ENCODE measurements at places on chromosomes 11 and 22.
A peak's percentile ranks its signal among the peaks of the same experiment; 100 is the strongest.

DNA sequence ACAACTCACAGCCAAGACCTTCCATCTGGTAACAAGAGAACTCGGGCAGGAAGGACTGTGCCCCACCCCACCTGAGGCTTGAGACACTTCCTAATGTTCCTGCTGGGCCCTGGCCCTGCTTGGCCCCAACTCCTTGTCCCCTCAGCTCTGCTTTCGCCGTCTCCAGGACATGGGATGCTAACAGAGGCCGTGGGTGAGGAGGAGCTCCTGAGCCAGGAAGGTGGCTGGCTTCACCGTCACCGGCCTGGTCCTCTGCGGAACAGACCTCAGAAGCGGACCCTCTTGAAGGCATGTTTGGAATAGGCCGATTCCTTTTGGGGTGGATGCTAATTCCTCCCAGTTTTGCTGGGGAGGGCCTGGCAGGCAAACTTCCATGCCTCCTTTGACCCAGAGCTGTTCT is 154.3 kb downstream of the CACNA1I start:
- DNase-seq: no peak

- no peak for DNase-seq
These were observed 412.9 kb downstream of the TBC1D22A start for GRCh38 chr22:47175151-47176025.

DNA sequence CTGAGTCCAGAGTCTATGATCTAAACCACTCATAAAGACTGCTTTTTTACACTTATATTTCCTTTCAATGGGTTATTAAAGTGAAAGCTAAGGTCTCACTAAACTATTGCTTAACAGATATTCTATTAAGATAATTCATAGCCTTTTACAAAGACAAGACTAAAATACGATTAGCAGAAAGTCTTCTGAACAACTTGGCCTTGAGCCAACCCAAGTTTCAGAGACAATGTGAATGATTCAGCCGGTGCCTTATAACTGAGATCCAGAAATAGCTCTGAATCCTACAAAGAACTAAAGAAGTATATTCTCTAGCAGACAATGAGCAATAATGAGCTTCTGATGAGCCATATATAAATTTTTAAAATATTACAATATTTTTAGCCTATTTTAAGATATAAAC is 41.5 kb upstream of the CARD18 start:
- peak; percentile 60 for DNase-seq

- no peak for DNase-seq
These were observed 121.0 kb downstream of the MPPED2 start for GRCh38 chr11:30465192-30465591.

DNA sequence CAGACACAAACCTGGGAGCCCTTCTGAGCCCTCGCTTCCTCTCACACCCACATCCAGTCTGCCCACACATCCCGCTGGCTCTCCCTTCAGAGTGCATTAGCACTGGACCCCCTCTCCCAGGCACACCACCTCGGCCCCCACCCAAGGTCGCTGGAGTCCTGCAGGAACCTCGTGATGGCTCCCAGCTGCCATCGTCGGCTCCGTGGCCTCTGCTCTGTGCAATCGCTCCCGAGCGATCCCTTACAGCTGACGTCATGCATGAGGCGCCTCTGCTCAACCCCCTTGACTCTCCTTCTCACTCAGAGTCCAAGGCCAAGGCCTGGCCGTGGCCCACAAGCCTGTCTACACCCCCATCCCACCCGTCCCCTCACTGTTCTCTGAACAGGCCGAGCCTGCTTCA is 183.9 kb downstream of the EFCAB6 start:
- DNase-seq: no peak

GRCh38 chr11:62432695-62433094 is 13.9 kb downstream of the SCGB1A1 start:
- DNase-seq: no peak

GRCh38 chr22:40533712-40534378 is 102.7 kb downstream of the MRTFA start:
- no peak for DNase-seq

DNA sequence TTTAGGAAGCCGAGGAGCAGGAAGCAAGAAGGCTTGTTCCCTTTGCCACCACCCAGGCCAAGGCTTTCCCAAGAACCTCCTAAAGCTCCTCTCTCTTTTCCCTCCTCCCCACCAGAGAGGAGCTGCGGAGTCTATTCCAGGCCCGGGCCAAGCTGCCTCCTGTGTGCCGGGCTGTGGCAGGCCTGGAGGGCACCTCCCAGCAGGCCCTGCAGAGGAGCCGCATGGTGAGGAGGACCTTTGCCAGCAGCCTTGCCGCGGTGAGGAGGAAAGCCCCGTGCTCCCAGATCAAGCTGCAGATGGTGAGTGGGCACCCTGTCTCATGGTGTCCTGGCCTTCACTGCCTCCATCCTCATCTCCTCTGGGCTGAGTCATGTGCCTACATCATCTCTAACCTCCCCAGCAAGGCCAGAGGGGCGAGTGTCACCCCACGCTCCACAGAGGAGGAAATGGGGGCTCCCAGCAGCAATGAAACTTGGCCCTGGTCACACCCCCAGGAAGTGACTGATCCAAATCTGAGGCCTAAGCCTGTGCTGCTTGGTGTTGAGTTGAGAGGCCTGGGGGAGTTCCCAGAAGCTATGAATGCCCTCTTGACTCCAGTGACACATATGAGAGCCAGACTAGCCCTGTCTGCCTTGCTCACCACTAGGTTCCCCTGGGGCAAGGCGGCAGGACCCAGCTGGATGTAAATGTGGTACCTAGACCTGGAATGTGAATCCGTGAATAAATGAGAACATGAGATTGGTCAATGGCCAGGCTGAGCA is 104.2 kb downstream of the MYO18B start:
- DNase-seq: no peak

GRCh38 chr11:134764966-134765365 is 352.9 kb upstream of the B3GAT1 start:
- DNase-seq: no peak

- DNase-seq: no peak
These were observed 1010.3 kb upstream of the TENM4 start for GRCh38 chr11:80451105-80451504.

DNA sequence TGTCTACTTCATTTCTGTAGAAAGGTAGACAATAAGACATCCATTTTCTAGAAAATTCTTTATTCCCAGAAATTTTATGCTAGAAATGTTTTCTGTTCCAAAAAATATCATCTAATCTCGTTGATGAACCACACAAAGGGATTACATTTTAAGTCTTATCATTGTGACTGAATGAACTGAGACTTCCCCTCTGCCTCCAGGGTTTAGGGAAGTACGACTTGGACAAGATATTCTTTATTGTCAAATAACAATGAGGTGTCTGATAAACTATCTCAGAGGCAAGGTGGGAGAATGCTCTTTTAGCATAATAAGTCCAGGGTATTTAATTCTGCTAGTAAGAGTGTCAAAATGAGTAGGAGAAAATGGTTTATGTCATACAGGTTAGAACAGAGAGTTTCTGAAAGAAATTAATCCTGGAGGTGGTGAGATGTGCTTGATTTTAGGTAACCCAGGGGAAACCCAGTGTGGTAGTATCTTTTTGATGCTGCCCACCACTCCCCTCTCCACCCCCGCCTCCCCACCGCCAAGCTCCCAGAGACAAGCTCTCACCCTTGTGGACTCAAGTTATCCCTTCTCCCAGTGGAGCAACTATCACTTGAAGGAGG is 100.6 kb downstream of the CD44 start:
- DNase-seq: no peak

DNA sequence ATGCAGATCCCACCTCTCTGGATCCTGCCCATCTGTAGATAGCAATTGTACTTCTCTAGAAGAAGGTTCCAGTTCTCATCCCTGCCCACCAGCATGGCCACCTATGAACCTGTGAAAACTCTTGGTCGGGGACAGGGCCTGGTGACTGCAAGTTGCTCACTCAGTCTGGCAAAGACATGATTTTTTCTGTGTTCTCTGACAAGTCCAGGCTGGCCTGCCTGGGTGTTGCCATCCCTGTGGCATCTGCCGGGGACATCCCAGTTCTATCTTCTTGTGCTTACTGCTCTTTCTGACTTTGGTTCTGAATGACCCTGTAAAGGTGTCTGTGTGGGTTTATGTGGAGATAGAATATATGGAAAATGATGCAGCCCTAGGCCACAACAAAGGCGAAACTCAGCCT is 545.8 kb downstream of the INSC start:
- no peak for DNase-seq

DNA sequence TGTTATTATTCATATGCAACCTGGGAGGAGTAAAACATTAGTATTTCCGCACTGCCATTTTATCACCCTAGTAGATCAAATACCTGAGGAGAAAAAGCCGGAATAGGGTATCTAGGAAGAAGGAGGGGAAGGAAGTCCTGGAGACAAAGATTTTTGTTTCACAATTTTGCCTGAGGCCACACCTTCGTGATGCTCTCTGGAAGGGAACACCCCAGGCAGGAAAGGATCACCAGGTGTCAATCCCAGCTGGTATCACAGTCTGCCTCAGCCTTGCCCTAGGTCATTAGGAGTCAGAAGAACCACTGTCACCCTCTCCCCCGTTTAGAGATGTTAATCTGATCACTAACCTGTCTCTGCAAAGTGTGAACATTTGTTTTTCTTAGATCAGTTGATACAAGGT is 35.4 kb upstream of the IGSF9B start:
- DNase-seq: no peak

GRCh38 chr11:72308226-72309073 is 64.5 kb upstream of the PHOX2A start:
- DNase-seq: no peak

- no peak for DNase-seq
These were observed at the start of gene NPAS4 for GRCh38 chr11:66420671-66421476. NPAS4 (plus strand) TSS chr11:66421035; CDS start chr11:66421180, 145 bp downstream.

GRCh38 chr11:79043726-79044125 is 397.1 kb downstream of the TENM4 start:
- no peak for DNase-seq

DNA sequence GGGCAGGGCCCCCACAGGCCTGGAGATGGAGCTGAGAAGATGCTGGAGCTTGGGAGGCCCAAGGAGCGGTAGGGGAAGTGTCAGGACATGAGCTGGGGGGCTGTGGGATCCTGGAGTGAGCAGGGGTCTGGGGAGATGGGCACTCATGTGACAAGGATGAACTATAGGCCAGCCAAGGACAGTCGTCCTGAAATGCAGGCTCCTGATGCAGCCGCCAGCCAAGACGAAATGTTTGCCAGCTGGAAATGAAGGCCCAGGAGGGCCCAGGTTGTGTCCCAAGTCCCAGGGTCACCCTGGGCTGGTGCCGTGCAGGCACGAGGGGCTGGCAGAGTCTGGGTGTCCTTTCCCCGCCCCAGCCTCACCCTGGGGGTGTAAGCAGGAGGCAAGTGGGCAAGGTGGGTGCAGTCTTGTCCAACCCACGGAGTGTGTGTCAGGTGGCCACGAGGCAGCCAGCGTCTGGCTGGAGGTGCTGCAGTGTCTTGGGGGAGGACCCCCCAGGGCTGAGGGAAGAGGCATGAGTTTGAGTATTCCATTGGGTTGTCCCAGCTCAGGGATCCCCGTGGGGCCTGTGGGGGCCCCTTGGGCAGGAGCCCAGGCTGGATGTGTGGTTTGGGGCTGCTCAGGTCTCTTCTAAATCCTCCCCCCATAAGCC is 21.4 kb downstream of the MRGPRG start:
- DNase-seq: no peak

GRCh38 chr22:20999350-21000206 is 2.3 kb downstream of the THAP7 start:
- DNase-seq: no peak

DNA sequence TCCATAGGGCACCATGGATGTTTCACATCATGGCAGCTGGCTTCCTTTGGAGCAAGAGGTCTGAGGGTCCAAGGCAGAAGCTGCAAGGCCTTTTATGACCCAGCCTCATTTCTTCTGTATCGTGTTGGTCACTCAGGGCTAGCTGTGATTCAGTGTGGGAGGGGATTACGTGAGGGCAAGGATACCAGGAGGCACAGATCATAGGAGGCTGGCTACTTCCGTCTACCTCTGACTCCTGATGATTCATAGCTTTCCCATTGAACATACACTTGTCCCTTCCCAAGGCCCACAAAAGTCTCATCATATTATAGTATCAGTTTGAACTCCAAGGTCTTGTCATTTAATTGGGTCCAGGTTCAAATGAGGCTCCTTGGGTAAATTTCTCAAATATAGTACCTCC is 135.3 kb upstream of the ZBED5 start:
- DNase-seq: no peak

GRCh38 chr22:18980829-18981228 is 44.7 kb upstream of the PRODH start:
- DNase-seq: no peak

- no peak for DNase-seq
These were observed 1.9 kb upstream of the ESS2 start for GRCh38 chr22:19146215-19146968.

DNA sequence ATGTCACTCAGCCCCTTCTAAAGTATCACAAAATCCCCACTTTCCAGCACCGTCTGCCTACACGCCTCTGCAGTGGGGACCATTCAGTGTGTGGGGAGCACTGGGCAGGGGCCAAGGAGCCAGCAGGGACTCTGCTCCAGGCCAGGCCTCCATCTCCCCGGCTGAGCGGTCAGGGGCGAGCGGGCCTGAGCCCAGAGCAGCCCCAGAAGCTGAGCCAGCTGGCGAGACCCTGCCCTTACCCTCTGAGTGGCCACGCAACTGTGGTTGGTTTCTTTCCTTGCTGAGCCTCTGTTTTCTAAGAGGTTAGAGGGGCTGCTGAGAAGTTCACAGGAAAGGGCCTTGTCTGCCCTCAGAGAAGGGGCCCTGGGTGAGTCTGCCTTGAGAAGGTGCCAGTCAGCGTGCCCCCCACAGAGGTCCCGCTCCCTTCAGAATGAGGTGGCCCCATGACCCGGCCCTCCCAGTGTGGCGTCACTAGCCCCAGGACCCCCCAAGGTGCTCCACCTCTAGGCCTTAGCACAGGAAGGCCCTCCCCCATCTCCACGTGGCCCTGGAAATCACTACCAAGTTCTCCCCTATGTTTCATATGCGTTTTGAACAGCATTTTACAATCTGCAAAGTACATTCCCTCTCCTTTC is 46.9 kb downstream of the WNT11 start:
- DNase-seq: no peak

DNA sequence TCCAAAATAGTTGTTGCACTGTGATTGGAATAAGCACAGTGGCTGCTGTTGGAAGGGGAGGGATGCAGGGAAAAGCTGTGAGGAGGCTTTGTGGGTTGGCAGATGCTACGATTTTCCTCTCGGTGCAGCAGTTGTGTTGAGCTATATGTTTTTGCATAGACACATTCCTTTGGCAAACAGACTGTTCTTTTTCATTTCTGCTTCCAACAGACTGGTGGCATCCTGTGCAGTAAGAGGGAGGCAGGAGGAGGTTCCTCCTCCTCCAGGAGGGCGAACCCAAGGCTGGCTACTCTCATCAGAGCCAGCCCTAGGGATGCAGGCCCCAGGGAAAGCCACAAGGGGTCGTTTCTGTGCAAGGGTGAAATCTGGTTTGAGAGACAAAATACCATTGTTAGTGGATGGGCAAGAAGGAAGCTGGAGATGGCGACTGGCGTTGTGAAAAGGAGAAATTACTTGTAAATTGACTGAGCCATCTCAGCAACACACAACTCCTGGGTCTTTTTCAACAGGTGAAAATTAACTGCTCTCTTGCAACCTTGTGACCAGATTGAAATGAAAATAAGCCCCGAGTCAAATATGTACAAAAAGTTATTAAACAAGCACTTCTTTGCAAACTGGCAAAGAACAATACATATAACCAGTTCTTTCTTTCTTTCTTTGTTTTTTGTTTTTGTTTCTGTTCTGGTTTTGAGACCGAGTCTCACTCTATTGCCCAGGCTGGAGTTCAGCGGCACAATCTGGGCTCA is 26.5 kb upstream of the UBASH3B start:
- peak; percentile 25 for DNase-seq
